ENCODE measurements at places on chromosomes 3 and 15.
A peak's percentile ranks its signal among the peaks of the same experiment; 100 is the strongest.

GRCh38 chr15:78702609-78703333 is 61.8 kb upstream of the CHRNB4 start:
- H3K36me3 ChIP-seq = no peaks in the 10 kb centered on the region
- H3K4me1 ChIP-seq = no peaks in the 10 kb centered on the region
- peak; percentile 54 for DNase-seq

DNA sequence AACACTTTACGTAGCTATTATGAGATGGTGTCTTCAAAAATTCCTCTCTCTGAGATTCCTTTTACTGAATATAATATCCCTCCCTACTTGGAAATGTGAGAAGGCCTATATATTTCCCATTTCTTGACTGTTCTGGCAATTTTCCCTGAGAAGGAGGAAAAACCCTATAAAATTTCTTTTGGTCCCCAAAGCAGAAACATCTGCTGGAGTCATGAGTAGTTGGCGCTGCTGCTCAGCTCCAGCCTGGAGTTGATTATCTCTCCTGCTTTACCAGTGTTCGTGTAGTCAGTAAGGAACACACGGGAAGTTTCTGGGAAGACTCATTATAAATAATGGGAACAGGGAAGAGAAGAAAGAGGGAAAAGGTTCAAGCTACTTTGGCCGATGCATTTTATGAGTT is 680.1 kb downstream of the EPHA3 start:
- no peak for DNase-seq
- no peaks in the 10 kb centered on the region for H3K36me3 ChIP-seq
- H3K4me1 ChIP-seq = peaks cover 17% of the 10 kb centered on the region
- H3K27me3 ChIP-seq = no peaks in the 10 kb centered on the region
- H3K27ac ChIP-seq = no peak overlapping the region
- no peak overlapping the region for H3K4me3 ChIP-seq

GRCh38 chr3:154241496-154241895 is 82.8 kb downstream of the DHX36 start:
- no peak overlapping the region for H3K4me3 ChIP-seq
- H3K4me1 ChIP-seq = no peaks in the 10 kb centered on the region
- no peaks in the 10 kb centered on the region for H3K27me3 ChIP-seq
- no peak for DNase-seq
- H3K27ac ChIP-seq = no peak overlapping the region

- no peak overlapping the region for H3K27ac ChIP-seq
- H3K4me1 ChIP-seq = peaks cover 5% of the 10 kb centered on the region
- H3K36me3 ChIP-seq = no peaks in the 10 kb centered on the region
- DNase-seq = no peak
- H3K4me3 ChIP-seq = no peak overlapping the region
Observed at GRCh38 chr15:55891196-55891595, 102.2 kb downstream of the NEDD4 start.

DNA sequence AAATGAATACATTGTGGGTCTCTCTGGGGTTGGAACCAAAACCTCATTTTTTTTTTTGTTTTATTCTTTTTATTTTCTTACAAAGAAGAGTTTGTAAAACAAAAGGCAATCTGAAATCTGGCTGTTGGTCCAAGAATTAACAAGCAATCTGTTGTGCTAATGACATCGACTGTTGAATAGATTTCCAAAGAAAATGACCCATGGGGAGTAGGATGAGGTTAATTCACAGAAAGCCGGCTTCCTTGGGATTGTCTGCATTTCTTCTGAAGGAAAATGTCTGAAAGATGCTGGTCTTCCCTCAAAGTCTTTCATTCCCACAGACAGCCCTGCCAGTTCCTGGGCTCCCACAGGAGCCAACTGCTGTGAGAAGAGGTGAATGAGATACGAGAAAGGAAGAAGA is 92.9 kb downstream of the LRRC3B start:
- no peak overlapping the region for H3K4me3 ChIP-seq
- peaks cover 3% of the 10 kb centered on the region for H3K4me1 ChIP-seq
- no peak overlapping the region for H3K27ac ChIP-seq
- no peaks in the 10 kb centered on the region for H3K36me3 ChIP-seq
- DNase-seq = no peak

GRCh38 chr3:119530456-119530855 is 29.0 kb downstream of the CD80 start:
- H3K4me3 ChIP-seq = no peak overlapping the region
- H3K4me1 ChIP-seq = no peaks in the 10 kb centered on the region
- DNase-seq = no peak
- H3K27ac ChIP-seq = no peak overlapping the region
- no peaks in the 10 kb centered on the region for H3K27me3 ChIP-seq

Measured in type B pancreatic cell (in vitro differentiated cells).